Left ventricle myocardium inferior (tissue), 1 donor: ENCODE measurements at places on chromosomes 12 and 14. TPM values are rescaled to one million over a fixed set of nuclear protein-coding genes. Genes with fewer than 3 reads are reported as not detected.

Gene PPP1R36
- total RNA-seq, result 0.36 TPM

Gene CISTR
- 2.1 TPM for total RNA-seq

Gene FKBP11
- total RNA-seq, result 4.3 TPM

Gene ATP2A2
- 1,955 TPM for total RNA-seq

Gene RNASE2
- total RNA-seq, result 1.3 TPM

Gene OR6C2
- total RNA-seq, result not detected

Gene EFS
- 3.6 TPM for total RNA-seq

Gene KRT5
- not detected for total RNA-seq

Gene GALNT8
- 1.5 TPM for total RNA-seq

Gene LARP4
- 69.0 TPM for total RNA-seq

Gene OSGEP
- total RNA-seq, result 19.4 TPM

Gene KERA
- total RNA-seq, result not detected

Gene SDR9C7
- not detected for total RNA-seq

Gene PTHLH
- total RNA-seq, result 3.7 TPM

Gene KRT72
- not detected for total RNA-seq

Gene HOXC10
- total RNA-seq, result not detected

Gene AMN
- not detected for total RNA-seq

Gene BCL11B
- 0.11 TPM for total RNA-seq

Gene KRT83
- not detected for total RNA-seq

Gene TCL1B
- not detected for total RNA-seq

Gene DAO
- total RNA-seq, result not detected
